ENCODE measurements at places on chromosomes 1 and 21.

GRCh38 chr1:203655671-203656070, 29.0 kb downstream of the ATP2B4 start:
- no peak for DNase-seq

- no peak for DNase-seq
These were observed 65.4 kb downstream of the TP53BP2 start for GRCh38 chr1:223780318-223780717.

DNA sequence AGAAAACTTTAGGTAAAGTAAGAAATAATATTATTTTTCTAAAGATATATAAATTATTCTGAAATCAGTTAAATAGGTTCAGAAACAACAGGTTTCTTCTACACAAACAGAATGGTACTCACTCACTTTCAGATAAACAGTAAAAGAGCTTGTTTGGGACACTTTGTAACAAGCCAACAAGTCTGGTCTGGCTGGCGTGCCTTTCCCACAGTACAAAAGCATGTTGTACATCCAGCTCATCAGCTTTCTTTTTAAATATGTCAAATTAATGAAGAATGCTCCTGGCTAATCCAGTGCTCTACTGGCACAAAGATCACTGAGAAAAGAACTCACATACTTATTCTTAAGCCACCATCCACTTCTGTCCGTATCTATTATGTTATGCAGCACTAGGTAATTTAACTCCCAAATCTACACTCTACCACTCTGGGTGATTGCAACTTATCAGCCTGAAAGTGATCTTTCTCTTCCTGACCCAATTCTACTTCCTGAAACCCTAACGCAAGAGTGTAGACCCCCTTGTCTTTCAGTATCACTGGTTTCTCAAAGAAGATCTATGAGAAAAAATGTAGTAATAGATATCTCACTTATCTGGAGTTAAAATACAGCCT, 32.6 kb downstream of the TRIT1 start:
- DNase-seq, result no peak

GRCh38 chr1:185050823-185051451, 5.6 kb downstream of the RNF2 start:
- no peak for DNase-seq

GRCh38 chr21:33244082-33244778, 14.5 kb downstream of the IFNAR2 start:
- DNase-seq, result no peak

DNA sequence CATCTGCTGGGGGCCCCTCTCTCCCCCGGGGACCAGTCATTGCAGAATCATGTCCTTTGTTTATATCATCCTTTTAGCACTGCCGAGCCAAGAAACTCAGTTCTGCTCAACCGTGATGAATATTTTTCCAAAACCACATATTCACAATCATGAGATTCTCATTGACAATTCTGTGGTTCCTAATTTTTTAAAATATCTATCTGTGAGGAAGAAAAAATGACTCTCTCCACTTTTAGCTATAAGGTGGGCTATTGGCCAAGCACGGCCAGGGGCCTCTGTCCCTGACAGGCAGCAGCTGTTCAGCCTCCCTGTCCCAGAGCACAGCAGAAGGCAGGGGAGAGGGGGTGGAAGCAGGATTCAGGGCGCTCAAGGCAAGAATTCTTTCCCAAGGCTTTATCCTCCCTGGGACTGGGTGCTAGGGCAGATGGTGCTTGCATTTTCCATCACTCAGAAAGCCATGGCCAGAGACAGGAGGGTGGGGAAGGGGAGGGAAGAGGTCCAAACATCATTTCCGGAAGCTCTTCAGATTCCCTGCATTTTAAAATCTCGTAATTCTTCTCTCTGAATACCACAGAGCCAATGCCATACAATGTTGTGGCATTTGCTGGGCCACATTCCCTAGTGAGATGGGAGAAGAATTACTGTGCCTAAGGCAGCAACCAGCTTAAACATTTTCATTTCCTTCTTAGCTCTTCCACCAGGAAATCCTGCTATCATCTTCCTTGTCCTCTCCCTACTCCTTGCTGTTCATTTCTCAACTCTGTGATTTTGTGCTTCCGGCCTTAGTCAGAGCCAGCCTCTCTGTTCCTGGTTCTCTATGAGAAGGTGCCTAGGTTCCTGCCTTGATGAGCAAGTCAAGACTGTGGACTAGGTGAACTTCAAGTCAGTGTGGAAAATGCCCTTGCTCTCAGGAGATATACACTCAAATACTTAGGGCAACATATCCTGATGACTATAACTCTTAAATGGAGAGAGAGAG, 60.3 kb downstream of the KCNJ6 start:
- no peak for DNase-seq

GRCh38 chr1:3410142-3410925, 44.1 kb upstream of the ARHGEF16 start:
- peak; percentile 48 for DNase-seq

DNA sequence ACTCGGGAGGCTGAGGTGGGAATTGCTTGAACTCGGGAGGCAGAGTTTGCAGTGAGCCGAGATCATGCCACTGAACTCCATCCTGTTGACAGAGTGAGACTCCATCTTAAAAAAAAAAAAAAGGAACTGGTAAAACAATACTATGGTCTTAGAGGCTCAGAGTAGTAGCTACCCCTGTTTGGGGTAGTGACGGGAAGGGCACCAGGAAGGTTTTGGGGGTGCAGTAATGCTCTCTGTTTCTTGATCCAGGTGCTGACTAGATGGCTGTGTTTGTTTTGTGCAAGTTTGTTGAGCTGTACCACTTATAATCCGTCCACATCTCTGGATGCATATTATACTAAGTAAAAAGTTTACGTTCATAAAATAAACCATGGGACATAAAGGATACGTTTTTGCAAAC, 765.8 kb upstream of the TPTE start:
- DNase-seq, result no peak

DNA sequence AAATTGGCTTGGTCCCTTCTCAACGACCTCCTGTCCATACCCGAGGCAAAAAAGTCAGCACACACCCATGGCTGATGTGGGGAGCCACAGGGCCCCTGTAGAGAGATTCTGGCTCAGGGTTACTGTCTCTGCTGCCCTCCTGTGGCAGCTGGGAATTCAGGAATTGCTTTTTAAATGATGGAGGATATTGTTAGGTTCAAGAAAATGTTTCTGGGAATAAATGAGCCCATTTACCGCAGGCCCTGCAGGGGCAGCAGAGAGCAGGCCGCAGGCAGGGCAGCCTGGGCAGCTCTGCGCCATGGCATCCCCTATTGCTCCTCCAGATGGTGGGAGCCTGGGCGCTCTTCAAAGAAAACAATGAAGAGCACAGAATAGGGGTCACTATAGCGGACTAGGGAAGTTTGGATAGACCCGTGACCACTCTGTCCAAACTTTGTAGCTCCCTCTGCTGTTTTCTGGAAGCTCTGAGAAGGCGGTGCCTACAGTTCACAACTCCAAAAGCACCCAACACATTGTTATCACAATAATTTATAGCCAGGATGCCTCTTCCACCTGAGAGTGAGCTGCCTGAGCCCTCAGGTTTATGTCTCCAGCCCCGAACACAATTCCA, 201.1 kb downstream of the BACH1 start:
- DNase-seq, result peak; percentile 10
